H7 (cell line): ENCODE measurements at places on chromosomes 11 and 22. TPM values are rescaled to one million over a fixed set of nuclear protein-coding genes. Genes with fewer than 3 reads are reported as not detected.

The MYOD1 gene
- not detected in 2 replicates for total RNA-seq

The B3GAT3 gene
- 49.9 and 58.3 TPM in 2 replicates for total RNA-seq

DNA sequence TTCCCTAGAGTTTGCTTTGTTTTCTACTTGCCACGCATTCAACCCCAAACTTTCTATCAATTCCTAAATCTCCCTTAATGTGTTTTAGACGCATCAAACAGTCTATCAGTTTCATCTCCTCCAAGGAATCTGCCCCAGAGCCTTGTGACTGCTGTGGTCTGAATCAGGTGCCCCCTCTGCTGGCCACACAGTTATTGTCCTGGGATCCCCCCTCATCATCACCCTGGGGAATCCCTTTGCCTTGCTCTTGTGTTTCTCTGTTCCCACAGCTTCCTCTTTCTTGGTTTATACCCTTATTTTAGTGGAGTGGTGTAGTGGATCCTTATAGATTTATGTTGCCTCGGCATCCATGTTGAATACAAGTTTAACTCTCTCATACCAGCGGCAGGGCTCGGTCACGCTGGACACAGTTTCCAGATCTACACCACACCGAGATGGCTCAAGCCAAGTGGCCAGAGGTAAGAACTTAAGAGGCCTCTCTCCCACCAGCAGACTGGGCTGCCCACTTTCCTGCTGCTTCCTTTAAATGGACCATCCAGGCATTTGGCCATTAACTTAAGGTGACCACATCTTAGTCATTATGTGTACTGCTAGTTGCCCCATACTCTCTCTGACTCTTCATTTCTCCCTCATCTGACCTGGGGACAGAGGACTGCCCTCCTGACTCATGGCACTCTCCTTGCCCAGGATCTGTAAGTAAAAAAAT, 8.2 kb downstream of the UPB1 start:
- peak; percentile 88 for DNase-seq

- peak; percentile 22 for DNase-seq
Measured at GRCh38 chr11:69663326-69663725, 11.8 kb downstream of the LTO1 start.

The PGGHG gene
- 69.0 and 102 TPM in 2 replicates for total RNA-seq

DNA sequence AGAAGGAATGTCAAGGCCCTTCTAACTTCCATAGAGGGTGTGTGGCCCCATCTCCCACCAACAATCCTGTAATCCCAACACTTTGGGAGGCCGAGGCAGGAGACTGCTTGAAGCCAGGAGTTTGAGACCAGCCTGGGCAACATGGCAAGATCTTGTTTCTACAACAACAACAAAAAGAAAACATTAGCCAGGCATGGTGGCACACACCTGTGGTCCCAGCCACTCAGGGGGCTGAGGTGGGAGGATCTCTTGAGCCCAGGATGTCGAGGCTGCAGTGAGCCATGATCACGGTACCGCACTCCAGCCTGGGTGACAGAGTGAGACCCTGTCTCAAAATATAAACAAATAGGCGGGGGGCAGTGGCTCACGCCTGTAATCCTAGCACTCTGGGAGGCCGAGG, 16.9 kb downstream of the TSPAN32 start:
- DNase-seq: no peak

DNA sequence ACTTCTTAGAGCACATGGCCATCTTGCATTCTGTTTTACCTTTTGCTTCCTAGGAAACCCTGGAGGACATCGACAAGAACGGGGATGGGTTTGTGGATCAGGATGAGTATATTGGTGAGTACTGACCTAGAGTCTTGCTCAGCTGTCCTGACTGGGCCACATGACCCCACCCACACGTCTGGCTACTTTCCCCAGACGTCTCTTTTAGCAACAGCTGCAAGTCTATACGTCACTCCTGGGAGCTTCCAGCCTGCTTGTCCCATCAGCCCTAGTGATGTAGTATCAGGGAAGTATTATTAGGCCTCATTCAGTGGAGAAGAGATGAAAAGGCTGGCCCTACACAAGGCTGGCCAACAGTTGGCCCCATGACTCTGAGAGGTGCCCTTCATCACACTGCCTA, 9.6 kb downstream of the RCN1 start:
- no peak for DNase-seq

DNA sequence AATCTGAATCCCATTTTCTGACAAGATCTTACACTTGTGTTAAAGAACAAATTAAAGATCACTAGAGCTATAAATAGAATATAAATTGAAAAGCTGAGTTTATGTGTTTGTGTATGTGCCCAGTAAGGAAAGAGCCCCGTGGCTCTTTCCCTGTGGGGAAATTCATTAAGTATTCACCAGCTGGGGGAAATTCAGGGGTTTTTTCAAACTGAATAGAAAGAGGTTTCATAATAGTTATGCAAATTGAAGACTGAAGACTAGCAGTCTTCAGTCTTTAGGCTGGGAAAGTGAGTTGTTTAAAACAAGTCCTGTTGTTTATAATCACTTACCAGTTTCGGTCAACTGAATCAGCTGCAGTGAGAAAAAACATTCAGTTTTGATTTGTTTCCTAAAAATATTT, 11.3 kb upstream of the MS4A7 start:
- DNase-seq: peak; percentile 43

- no peak for DNase-seq
Measured at GRCh38 chr11:75500742-75501141, 25.0 kb downstream of the GDPD5 start.
